ENCODE measurements at places on chromosomes 11 and 22.

DNA sequence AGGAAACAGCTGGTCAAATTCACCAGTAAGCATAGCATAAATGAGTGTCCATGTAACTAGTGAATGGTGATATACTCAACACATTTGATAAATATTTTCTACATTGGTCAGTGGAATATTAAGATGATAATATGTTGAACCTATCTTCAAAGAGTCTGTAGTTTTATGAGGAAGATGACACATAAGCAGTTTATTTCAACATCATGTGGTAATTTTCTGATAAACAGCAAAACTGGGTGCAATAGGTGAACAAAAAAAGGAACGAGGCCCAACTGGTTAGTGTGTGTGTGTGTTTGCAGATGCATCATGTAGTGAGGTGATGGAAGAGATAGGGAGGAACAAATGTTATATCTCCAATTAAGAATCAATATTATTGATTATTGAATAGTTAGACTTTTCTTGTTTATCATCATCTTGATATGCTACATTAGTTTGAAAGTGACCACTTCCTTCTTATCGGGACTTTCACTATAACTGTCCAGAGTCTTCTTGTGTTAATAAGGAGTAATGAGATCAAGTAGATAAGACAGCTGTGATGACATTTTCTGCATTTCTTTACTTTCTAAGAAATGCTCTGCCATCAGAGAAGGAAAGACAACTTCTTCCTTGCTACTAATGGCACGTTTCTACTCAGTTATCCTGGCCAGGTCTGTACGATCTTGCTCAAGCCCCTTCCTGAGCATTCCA is 270.7 kb downstream of the ETS1 start:
- no peak for DNase-seq

- DNase-seq: no peak
Observed at GRCh38 chr11:124434699-124435098, 10.0 kb upstream of the OR8B4 start.

GRCh38 chr11:120235024-120235628 is 4.8 kb upstream of the POU2F3 start:
- DNase-seq: peak; percentile 42

DNA sequence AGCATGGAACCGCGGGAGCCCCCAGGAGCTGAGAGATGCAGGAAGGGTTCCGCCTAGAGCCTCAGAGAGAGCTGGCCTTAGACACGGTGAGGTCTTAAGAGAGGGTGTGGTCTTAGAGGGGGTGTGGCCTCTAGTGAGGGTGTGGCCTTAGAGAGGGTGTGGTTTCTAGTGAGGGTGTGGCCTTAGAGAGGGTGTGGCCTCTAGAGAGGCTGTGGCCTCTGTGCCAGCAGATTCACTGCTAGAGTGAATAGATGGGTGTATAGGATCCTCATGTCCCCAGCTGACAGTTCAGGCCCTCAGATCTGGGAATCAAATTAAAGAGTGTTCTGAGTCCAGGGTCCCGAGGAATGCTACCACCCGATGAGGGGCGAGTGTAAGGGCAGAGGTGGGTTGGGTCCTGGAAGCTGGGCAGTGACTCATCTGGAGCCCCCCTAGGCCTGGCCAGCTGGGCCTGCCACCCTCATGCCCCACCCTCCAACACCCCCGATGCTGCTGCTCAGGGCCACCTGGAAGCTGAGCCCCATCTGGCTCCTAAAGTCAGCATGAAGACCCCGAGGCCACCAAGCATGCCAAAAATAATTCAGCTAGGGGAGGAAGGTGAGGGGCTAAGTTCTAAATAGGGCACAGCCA is 49.5 kb downstream of the IGF2 start:
- DNase-seq: no peak

DNA sequence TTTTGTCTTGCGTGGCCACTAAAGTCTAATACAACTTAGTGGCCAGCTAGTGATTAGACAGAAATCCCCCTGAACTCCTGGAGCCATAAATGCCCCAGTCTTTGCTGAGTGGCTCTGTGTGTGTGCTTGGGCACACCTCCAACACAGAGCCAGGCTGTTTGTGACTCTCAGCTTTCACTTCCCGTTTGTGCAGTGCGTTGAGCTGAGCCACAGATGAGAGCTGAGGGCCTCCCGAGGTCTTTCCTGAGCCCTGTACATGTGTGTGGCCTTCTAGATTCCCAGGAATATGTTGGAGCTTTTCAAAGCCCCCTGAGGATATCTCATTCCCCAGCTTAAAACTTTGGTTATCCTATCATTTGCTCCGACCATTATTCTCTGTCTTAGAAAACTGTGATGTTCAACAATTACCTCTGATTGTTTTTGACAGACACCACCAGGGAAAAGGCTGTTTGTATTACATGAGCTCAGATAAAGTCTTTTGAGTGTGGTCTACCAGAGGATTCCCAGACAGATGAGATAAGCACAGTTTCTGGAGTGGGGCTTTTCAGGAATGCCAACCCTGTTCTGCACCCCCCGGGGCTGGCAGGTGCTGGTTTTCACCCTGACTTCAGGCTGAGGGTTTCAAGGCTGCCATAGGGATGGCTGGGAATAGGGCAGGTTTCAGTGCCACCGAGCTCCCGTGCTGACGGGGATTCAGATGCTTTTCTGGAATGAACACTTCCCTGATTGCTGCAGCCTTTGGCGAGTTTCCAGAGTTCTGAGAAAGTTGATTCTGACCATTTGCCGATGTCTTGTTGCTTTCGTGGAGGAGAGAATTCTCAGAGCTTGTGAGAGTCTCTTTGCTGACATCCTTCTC is 23.8 kb downstream of the IGHMBP2 start:
- no peak for DNase-seq

GRCh38 chr11:130431331-130431773 is 2.9 kb upstream of the ADAMTS8 start:
- peak; percentile 38 for DNase-seq

DNA sequence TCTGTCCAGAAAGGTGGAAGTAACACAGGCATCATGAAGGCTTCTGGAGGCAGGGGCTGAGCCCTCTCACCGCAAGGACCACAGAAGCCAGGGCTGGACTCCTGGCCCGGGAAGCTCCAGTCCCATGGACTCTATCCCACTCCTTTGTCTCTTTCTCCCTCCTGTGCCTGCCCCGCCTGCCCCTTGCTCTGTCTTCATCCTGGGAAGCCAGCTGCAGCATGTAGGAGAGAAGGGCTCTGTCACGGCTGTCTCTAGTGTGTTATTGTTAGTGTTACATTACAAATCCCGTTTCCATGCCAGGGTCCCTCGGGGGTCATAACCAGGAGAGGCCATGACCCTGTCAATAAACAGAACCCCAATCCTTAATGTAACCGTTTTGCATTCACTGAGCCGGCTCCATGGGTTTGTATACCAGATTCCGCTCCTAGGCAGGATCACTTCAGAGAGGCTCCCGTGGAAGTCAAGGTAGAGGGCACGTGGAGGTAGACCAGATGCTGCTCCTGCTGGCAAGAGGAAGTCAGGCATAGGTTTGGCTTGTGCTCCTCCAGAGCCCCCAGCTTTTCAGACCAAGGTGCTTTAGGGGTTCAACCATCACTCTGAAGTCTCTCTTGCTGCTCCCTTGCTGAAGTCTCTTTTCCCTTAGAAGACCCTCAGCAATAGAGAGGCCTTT is 293.2 kb downstream of the ETS1 start:
- DNase-seq: no peak

GRCh38 chr11:43948341-43949225 is 6.1 kb downstream of the C11orf96 start:
- no peak for DNase-seq

DNA sequence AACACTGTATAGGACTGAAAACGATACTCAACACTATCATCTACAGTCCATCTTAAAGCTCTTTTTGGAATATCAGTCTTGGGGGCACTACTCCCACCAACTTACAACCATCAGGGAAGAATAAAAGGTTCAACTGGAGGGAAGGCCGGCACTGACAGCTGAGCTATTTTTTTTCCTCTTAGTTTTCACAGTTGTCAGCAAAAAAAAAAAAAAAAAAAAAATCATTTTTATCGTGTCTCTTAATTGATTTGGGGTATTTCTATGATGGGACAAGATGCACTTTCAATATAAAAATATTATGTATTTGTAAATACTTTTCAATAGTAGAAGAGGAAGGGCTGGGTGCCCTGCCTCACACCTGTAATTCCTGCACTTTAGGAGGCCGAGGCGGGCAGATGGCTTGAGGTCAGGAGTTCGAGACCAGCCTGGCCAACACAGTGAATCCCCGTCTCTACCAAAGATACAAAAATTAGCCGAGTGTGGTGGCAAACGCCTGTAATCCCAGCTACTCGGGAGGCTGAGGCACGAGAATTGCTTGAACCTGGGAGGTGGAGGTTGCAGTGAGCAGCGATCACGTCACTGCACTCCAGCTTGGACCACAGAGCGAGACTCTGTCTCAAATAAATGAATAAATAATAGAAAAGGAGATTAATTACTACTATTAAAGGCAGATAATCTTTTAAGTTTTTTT is 1.5 kb downstream of the KIF18A start:
- no peak for DNase-seq

DNA sequence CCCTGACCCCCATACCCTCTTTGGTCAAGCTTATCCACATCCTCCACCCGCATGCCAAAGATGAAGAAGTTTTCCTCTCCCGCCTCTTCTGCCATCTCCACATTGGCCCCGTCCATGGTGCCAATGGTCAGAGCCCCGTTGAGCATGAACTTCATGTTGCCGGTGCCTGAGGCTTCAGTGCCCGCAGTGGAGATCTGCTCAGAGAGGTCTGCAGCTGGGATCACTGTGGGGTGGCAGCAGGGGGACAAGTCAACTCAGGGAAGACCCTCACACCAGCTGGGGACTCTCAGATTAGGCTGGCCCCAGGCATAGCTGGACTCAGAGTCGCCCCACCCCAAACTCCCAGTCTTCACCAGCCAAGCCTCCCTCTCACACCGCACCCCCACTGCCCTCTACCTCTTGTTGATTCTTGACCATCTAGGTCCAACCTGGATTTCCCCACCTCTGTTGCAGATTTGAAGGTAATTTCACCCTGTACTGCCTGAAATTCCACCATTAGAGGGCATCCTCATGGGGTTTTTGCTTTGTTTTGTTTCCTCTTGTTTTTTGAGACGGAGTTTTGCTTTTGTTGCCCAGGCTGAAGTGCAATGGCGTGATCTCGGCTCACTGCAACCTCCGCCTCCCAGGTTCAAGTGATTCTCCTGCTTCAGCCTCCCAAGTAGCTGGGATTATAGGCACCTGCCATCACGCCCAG is 6.6 kb upstream of the RASGRP2 start:
- no peak for DNase-seq

DNA sequence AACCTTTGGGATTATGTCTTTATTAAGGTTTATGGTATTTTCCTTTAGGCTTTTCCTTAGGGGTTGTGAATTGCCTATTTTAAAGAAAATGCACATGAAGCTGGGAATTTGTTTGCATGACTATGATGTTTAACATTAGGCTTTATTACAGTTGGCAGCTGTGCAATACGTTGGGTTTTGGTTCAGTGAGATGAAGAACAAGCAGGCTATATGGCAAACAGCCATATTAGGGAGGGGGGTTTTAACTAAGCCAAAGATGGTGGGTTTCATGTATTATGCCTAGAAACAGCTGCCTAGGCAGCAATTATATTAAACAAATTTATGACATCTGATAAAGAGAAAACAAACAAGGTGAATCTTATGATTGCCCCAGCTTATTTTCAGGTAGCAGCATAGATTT is 880.8 kb downstream of the FAM181B start:
- DNase-seq: no peak

GRCh38 chr11:28491431-28491830 is 383.2 kb downstream of the METTL15 start:
- no peak for DNase-seq

- DNase-seq: no peak
Observed at GRCh38 chr11:114426280-114426679, 13.0 kb upstream of the REXO2 start.

DNA sequence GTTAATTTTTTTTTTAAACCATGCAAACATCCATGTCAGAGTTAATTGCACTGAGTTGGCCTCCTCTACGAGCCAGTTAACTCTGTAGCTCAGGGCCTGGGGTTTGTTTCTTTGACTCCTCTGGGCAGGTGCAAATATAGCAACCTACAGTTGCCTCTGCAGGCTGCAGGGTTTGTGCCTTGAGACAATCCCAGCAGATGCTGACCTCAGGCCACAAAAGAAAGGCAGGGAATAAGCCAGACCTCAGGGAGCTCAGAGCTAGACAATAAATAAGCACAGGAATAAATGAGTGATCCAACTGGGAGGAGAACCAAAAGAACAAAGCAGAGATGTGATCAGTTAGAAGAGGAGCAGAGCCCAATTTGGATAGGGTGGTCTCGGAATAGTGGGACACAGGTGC is 390.8 kb downstream of the SHANK2 start:
- DNase-seq: no peak

DNA sequence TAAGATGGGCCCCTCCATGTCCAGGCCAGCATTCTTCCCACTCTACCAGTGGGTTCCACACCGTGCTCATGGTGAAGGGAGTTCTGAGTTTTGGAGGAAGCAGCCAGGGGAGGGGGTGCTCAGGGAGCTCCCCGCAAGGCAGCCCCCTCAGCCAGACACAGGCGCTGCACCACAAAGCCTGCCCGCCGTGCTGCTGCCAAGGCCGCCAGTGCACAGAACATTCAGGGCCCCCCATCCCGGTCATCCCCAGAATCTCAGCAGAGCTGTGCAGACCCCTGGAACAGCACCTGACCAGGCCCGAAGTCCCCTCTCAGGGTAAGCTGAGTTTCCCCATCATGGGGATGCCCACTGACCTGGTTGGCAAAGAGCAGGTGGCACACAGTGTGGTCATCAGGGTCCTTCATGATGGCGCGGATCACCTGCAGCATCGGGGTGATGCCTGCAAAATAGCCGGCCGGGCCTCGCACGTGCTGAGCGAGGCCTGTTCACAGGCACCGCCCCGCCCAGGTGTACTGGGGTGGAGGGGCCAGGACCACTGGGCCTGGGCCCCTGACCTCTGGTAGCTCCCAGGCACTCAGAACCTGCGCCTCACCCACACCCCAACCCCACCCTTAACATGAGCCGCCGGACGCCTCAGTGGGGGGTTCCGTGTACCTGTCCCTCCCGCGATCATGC is 12.4 kb upstream of the POLDIP3 start:
- DNase-seq: no peak

DNA sequence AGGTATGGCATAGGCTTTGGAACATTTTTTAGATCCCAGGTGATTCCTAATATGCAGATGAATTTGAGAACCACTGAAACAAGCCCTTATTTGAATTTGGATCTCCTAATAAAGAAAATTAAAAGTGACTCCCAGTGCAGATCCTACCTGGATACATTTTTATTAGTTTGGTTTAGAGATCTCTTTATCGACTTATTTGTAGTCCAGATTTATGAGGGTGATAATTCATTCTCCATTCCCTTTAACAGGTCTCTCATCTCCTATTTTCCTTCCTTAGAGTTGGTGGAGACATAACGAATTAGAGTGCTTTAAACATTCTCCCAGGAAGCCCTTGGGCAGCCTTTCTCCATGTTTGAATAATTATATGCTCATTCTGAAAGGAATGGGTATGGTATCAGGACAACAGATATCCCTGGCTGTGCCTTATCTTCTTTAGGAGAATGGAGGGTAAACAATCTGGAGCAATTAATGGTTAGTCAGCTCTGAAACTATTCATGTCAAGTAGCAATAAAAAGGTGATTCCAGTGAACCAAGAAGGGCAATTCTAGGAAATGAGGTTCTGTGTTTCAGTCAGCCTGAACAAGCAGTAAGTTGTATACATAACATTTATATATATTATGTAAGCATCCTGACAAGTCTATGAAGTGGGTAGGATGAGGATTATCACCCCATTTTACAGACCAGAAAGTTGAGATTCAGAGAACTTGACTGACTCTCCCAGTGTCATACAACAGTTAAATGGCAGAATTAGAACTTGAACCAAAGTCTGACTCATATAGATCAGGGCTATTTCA is 53.9 kb upstream of the RCE1 start:
- no peak for DNase-seq

GRCh38 chr11:92180226-92180625 is 44.4 kb upstream of the FAT3 start:
- no peak for DNase-seq

All from stimulated activated CD8-positive, alpha-beta memory T cell treated with anti-CD3 and anti-CD28 coated beads, Interleukin-15, amount 100 ng/mL, for 24 hours (primary cell).